ENCODE measurements at places on chromosomes 3 and 15.

DNA sequence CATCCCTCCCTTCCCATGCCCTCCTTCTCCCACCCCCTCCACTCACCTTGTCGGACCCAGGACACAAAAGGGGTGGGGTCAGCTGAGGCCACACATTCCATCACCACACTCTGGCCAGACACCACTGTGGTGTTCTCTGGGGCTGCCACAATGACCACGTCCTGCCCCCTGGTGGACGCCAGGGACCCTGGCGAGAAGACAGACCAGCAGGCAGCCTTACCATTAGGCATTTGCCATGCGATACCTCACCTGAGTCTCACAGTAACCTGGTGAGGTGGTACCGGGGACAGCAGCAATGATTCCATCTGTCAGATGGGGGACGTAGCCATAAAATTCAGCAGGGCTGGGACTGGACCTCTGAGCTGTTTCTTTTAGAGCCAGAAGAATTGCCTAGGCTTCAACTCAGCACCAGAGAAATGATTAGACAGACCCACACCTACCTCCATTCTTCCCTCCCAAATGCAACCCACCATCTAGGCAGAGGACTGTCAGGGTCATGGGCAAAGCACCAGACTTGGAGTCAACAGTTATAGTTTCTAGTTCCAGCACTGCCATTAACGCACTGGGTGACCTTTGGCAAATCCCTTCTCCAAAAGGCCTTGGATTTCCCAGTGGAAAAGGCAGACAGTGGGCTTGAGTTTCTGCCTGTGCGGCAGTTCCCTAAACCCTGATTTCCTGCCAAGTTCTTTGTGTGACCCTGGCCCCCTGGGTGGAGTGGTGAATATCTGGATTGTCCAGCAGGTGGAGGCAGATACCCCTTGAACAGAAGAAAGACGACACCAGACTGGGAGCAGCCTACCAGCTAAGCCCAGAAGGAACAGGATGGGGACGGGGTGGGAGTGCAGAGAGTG, 21.8 kb downstream of the IGDCC4 start:
- peak; percentile 77 for DNase-seq

DNA sequence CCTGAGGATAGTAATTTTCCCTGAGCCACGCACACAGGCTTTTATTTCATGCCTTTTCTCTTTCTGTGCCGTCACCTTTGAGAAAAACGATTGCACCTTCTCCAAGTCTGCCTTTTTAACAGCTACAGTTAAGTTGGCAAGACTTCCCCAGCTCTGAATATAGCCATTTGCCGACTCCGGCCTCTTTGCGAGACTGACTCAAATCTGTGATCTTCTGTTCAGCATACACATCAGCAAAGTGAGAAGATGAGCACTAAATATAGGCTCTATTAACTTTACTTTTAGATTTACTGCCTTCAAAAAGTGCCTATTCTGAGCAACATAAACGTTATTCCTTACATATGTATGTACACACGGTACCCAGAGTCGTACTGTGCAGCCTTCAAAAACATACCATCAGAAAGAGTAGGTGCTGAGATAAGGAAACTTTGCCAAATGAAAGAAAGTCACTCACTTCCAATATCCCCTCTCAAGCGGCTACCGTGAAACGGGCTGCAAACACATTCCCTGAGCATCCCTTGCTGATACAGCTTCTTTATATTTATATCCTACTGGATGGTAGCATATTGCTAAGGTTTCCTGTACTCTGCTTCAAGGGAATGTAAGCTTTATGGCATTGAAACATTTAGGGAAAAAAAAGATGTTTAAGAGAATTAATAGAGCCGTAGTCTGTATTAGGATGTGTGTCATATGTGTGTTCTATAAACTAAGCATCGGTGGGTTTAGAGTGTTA, 283.3 kb upstream of the TPRG1 start:
- DNase-seq, result no peak

- no peak for DNase-seq
Observed at GRCh38 chr3:141191097-141191749, 40.4 kb upstream of the PXYLP1 start.

DNA sequence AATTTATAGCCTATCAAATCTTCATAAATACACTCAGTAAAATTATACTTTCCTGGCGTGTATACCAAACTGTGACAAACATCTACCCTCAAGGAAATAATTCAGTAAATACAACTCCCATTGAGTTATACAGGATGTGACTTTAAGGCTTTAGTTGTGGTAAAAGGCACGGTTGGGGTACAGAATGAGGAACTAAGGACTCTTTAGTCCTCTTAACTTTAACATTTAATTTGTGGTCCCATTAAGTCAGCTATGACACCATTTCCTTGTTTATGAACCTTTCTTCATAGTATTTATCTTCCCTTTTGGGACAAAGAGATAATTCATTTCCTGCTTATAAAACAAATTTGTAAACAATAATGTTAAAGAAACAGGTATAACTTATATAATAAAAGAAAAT, 30.2 kb downstream of the IFT80 start:
- no peak for DNase-seq

All from NCI-H1092 treated with DMSO at 0.1 percent for 48 hours (cell line).